Activated naive CD8-positive, alpha-beta T cell treated with anti-CD3 and anti-CD28 coated beads, Interleukin-2, amount 10 ng/mL, durations not matched to agents 7 days and 5 days (primary cell): ENCODE measurements at places on chromosomes 4 and X. TPM values are rescaled to one million over a fixed set of nuclear protein-coding genes. Genes with fewer than 3 reads are reported as not detected.

- DNase-seq: no peak
These were observed 118.8 kb downstream of the FAM13A start for GRCh38 chr4:88938138-88938537.

Gene SPANXA2
- total RNA-seq: not detected

DNA sequence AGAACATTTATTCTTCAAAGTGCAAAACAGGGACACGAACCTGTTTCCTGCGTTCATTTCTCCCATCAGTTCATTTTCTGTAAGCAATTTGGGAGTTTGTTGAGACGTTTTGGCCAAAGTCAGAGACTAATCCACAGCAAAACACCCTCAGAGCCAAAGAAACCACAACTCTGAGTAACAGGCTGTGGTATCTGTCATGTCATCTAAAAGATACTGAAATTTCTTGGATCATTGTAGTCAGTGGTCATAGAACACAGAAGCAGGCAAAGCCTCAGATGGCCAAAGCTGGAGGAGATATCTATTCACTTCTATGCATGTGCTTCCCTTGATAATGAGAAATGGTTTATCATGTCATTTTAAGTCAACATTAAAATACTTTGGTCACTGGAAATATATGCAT lies 485.6 kb upstream of the GALNT7 start:
- DNase-seq: no peak

GRCh38 chr4:22003878-22004277 lies 55.3 kb upstream of the KCNIP4 start:
- no peak for DNase-seq

- no peak for DNase-seq
These were observed 208.7 kb upstream of the FTHL17 start for GRCh38 chrX:31280580-31280979.

DNA sequence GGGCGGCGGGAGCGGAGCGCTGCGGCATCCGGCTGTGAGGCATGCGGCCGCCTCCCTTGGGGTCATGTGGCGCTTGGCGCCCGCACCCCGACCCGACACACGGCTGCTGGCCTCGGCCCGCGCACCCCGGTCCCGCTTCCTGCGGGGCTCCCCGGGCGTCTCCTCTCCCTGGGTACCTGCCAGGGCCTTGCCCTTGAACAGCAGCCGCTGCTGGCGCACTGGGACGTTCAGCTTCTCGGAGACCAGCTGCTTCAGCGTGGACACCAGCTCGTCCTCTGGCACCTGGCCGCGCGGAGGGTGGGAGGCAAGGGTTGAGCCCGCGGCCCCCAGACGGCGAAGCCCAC lies 391 bp downstream of the UBL4A start:
- DNase-seq: peak; percentile 66

GRCh38 chr4:15755321-15756155 lies 22.6 kb upstream of the CD38 start:
- no peak for DNase-seq

DNA sequence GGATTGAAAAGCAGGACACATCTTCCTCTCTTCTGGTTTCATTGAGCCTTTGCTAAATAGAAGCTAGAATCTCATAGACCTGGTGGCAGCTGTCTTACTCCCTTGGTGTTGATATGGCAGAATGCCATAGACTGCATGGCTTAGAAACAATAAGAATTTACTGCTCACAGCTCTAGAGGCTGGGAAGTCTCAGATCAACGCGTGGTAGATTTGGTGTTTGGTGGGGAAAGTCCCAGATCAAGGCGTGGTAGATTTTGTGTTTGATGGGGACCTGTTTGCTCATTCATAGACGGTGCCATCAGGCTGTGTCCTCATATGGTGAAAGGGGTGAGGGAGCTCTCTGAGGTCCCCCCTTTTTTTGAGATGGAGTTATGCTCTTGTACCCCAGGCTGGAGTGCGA lies 57.6 kb upstream of the PPP2R3B start:
- no peak for DNase-seq

- DNase-seq: no peak
These were observed 4.7 kb downstream of the XG start for GRCh38 chrX:2756548-2756947.

DNA sequence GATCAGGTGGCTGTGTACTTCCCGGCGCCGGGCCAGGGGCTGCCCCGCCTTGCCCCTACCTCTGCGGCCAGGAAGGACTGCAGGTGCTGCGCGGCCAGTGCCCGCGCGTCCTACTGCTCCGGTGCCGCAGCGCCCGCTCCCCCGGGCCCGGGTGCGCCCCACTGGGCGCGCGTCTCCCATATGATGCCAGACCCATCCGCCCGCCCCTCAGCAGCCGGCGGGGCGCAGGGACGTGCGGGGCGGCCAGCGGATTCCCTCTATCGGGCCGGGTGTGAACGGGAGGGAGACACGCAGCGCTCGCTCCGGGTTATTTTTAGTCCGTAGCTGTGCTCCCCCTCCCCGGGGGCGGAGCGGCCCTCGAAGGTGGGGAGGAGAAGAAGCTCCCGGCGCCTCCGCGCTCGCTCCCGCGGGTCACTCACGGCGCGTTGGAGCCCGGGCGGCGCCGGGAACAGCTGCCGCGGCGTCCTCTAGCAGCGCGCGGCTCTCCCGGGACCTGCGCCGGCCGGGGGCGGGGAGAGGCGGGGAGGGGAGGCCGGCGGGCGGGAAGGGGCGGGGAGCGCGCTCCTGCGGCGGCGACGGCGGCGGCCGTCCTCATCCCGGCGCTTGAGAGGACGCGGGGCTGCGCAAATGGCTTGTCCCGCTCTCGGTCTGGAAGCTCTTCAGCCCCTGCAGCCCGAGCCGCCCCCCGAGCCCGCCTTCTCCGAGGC lies 103.6 kb downstream of the UCHL1 start:
- peak; percentile 24 for DNase-seq

- peak; percentile 32 for DNase-seq
These were observed 134.1 kb downstream of the OR13H1 start for GRCh38 chrX:131677655-131678628.

Gene GPR119
- not detected for total RNA-seq

Gene PHOX2B
- total RNA-seq: not detected

DNA sequence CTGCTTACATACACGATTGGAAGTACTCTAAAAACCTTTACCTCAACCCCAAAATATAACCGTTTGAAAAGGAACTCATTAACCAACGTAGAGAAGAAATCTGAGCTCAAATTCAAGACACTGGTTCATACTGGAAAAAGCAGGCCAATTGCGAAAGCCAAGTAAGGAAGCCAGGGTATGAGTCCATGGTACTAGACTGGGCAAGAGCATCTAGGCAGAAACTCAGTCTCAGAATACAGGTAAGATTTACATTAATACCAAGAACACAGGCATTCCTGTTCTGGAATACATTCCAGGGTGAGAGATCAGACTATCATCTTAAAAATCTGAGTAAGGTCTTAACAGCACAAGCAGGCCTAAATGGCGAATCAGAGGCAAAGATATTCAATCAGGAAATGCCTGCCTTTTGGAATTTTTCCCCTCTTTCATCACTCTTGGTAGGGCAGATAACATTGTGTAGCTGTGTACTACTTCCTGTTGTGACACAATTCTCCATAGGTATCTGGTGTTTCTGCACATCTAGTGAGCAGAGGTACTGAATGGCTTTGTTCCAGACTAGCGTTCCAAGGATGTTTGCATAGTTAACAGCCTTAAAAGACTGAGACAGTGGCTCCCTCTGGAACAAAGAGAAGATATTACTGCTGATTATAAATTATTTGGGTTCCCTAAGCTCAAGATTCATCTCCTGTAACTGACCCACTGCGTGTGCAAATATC lies 311.3 kb downstream of the PCDH19 start:
- no peak for DNase-seq

DNA sequence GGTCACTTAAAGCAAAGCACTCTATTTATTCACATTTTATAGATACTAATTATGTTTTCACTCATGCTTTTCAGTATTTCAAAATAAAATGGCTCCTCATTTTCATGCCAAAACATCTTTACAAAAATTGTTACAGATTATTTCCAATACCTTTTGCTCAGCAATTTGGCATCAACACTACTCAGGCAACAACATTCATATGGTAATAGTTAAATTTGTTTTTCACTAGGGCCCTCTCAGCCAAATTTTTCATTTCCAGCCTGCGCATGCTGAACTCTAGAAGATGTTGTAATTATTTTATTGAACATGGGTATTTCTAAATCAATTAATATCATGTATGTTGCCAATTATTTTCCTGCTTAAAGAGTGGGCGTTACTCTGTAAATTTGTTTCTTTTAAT lies 225.6 kb downstream of the ANTXR2 start:
- no peak for DNase-seq

- no peak for DNase-seq
These were observed 22.9 kb downstream of the FAT1 start for GRCh38 chr4:186700746-186701145.

DNA sequence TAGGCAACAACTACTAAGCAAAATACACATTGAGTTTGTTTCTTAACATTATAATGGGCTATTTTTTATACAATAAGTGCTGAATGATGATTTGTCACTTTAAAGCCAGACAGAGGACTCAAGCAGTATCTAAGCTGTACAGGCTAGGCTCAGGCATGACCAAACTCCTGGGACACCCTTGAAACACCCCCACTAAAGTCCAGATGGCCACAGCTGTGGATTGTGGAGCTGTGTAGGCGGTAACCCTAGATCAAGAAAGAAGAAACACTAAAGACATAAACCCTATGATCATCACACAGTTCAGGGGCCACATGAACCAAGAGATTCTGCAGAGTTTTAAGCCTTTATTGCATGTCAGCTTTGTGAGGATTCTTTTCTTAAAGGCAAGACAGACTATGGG lies 25.1 kb downstream of the TAB3 start:
- no peak for DNase-seq

- DNase-seq: no peak
These were observed 20.0 kb downstream of the ZNF330 start for GRCh38 chr4:141240671-141241070.

GRCh38 chr4:5708449-5709206 lies at the start of gene EVC2:
Gene EVC2, minus strand, starts transcription at chr4:5708559. Its CDS starts 46 bp downstream, at chr4:5708513.
- DNase-seq: no peak

GRCh38 chr4:137032222-137032621 lies 500.1 kb downstream of the PCDH18 start:
- DNase-seq: no peak

Gene MTNR1A
- not detected for total RNA-seq

DNA sequence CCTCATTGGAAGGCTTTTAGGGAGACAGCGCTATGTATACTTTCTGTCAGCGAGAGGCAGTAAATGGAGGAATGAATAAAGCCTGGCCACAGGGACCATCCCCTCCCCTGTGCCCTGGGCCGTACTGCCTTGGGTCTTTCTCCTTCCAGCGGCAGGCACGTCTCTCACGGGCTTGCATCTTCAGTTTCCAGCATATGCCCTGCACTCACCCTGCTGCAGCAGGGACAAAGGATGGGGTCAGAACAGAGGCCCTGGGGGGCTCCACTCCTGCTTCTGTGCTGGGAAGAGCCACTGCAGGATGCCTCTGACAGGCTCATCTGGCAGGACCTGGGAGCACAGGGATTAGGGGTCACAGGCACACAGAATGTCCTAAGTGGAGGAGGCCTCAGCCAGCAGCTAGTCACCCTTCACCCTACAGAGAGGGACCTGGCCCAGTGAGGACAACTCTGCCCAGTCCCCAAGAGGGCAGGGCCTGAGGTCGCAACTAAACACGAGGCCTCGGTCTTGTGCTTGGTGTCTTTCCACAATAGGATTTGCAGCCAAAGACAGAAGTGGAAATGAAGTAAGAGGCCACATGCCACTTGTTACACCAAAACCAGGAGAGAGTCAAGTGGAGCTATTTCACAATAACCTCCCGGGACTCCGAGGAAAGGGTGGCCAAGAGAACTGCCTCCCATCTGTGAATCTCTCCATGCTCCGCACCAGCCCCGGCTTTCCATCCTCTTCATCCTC lies 150.8 kb downstream of the AFAP1 start:
- DNase-seq: no peak

GRCh38 chrX:39559229-39559628 lies 538.5 kb downstream of the BCOR start:
- DNase-seq: no peak

Gene SPOCK3
- not detected for total RNA-seq

Gene MAML3
- total RNA-seq: 4.7 TPM

Gene CWH43
- not detected for total RNA-seq

GRCh38 chrX:31508338-31508737 lies 436.5 kb upstream of the FTHL17 start:
- DNase-seq: no peak

Gene STPG2
- not detected for total RNA-seq

- DNase-seq: no peak
These were observed 89.1 kb upstream of the C1GALT1C1 start for GRCh38 chrX:120718969-120719368.

GRCh38 chr4:108391701-108392455 lies 223.1 kb upstream of the LEF1 start:
- DNase-seq: no peak

- no peak for DNase-seq
These were observed 310.3 kb upstream of the GNPDA2 start for GRCh38 chr4:45036677-45037076.

DNA sequence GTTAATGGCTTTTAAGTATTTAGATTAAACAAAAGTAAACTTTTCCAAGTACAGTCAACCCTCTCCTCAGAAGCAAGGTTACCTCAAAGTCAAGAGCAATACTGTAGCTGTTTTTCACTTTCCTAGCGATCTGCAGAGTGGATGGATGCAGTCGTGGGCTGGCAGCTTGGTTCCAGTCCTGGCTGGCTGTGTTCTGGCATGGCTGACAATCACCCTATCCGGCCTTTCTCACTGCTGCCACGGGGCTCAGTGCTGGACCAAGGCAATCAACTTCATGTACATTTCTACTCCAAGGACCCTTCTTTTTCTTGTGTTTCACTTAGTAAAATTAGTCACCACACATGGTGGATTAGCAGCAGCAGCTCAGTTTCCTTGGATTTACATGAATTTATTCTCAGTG lies 208.3 kb downstream of the GABRB1 start:
- DNase-seq: no peak

GRCh38 chr4:38386005-38386551 lies 277.9 kb upstream of the KLF3 start:
- no peak for DNase-seq

GRCh38 chr4:150402871-150403272 lies 179.1 kb upstream of the MAB21L2 start:
- no peak for DNase-seq
